Mesothelial cell of epicardium (in vitro differentiated cells): ENCODE measurements at places on chromosomes 16 and 17.

DNA sequence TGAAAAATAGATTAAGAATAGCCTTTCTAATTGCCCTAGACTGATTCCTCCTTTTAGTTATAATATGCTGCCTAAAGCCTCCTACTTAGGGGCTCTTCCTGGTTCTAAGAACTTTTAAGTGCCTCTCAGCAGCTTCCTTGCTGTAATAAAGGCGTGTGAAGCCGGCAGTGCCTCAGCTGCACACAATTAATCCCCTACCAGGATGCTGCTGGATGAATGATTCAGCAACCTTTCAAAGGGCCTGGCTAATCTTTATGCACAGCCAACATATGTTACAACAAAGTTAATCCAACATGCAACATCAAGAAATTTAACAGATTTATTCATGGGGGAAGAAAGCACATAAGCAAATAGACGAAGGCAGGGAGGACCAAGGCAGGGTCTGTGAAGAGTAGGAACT lies 145.2 kb downstream of the PMP22 start:
- DNase-seq: no peak

DNA sequence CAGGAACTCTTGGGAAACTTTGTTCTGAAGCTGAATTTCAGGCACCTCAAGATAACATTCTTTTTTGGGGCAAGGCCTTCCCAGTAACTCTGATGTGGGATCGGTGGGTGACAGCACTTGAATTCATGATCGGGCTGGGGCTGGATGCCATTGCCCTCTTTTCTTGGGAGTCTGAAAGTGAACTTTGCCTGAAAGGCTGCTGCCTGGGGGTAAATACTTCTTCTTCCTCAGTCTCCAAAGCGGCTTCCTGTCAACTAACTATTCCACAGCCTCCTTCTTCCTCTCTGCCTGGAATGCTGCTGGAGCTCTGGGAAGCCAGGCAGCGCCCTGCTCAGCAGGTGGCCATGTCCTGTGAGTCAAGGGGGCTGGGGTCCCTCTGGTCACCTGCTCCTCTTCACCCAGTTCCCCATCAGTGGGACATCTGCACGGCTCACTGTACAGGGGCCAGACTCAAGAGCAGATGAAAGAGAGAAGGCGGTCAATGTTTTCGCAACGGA lies 79.5 kb downstream of the WIPI1 start:
- no peak for DNase-seq

- peak; percentile 42 for DNase-seq
Observed at GRCh38 chr16:23508589-23509440, 1.5 kb downstream of the GGA2 start.

GRCh38 chr16:54940279-54940604 lies 9.6 kb downstream of the IRX5 start:
- no peak for DNase-seq

DNA sequence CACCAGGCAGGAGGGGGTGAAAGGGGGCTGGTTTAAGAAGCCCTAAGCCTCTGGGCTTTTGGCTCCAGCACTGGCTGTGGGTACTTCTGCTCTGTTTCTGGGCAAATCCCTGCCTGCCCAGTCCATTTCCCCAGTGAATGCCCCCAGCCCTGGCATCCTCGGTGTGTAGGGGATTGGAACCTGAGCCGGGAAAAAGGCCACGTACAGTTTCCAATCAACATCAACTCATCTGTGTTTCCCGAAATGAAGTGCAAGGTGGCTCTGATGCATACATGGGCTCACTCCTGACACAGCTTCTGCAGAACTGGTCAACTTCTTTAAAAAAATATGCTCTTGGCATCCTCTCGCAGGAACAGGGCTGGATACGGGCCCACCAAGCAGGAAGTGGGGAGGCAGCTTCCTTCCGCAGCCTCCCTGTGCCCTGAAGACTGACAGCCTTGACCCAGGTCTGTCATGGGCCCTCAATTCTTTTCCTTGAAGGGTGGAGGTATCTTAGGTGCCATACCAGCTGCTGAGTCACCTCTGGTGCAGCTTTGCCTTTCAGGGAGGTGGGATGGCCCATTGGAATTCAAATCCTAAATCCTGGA lies 73.3 kb downstream of the N4BP1 start:
- no peak for DNase-seq

- DNase-seq: no peak
Observed at GRCh38 chr16:10402975-10403374, 17.1 kb downstream of the ATF7IP2 start.
